HEK293T (cell line): ENCODE measurements at places on chromosomes 1 and 21.

- DNase-seq = no peak
These were observed 16.1 kb upstream of the KCNA3 start for GRCh38 chr1:110690709-110691365.

GRCh38 chr1:78949227-78949626 is 57.3 kb downstream of the ADGRL4 start:
- DNase-seq = no peak

GRCh38 chr1:196501760-196502428 is 106.3 kb downstream of the KCNT2 start:
- DNase-seq = no peak

DNA sequence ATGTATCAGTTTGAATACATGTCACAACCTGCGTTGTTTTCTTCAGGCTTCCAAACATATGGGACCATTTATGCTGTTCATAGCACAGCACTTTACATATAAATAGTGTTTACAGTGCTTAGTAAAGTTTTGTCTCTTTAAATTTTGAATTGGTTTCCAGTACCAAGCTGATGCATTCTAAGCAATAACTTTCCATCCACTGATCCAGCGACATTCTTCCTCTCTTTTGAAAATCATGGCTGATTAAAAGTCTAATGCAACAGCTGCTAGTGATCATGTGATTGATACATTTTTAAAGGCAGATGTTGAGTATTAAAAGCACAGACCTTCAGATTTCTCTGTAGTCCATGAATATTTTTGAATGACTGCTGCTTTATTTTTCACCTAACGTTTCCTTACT is 154.9 kb downstream of the PTPRC start:
- no peak for DNase-seq

- DNase-seq = no peak
These were observed 48.4 kb downstream of the DOP1B start for GRCh38 chr21:36204980-36205379.

GRCh38 chr1:162706606-162707005 is 74.3 kb downstream of the DDR2 start:
- DNase-seq = no peak

GRCh38 chr1:84141182-84142003 is 2.7 kb upstream of the PRKACB start:
- DNase-seq = no peak

DNA sequence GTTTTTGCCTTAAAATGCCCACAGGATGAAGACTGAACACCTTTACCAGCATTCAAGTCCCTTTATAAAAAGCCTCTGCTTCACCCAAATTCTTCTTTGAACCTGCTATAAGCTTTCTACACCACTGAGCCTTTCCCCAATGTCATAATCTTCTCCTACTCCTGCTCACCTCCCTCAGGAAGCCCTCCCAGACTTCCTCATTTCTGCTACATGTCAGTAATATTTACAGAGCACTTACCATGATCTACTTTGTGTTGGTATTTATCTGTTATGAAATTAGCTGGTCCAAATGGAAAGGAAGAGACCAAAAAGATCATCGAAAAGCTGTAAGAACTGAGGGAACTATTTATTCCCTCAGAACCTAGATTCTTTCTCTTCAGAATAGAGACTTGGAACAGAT is 8.5 kb downstream of the OVGP1 start:
- no peak for DNase-seq

DNA sequence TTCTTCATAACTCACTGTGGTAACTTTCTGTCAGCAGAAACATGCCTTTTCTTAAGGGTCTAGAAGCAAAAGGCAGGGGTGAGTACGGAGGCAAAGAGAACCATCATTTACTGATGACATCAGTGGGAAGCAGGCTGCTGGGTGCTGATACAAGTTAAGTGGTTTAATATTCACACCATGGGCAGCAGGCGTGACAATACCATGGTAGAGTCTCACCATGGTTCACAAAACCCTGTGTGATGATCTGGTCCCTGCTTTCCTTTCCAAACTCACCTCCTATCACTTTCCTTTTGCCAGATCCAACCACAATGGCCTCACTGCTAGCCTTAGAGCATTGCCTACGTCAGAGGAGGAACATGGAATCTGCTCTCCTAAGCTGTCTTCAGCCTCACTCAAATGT is 8.7 kb downstream of the MAB21L3 start:
- no peak for DNase-seq

DNA sequence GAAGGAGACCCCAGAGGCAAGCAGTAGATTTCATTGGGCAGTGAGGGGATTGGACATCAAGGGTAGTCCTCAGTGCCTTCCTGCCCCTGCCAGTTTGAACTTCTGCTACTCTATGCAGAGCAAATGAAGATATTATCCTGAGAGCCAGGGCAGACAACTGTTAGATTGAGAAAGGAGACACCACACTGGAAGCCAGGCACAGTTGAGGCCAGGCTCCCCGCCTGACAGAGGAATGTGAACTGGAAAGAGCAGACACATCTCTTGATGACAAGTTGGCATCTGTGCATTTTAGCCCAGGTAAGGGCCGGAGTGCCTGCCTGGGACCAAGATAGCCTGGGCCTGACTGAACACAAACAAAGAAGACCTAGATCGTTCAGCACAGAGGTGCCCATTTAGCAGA is 16.0 kb downstream of the SH3BGR start:
- no peak for DNase-seq

- no peak for DNase-seq
These were observed 25.8 kb downstream of the DESI2 start for GRCh38 chr1:244678697-244679096.
